Stimulated activated CD8-positive, alpha-beta memory T cell treated with anti-CD3 and anti-CD28 coated beads, Interleukin-4, amount 100 ng/mL, for 4 hours (primary cell): ENCODE measurements at places on chromosomes 5 and 9.

DNA sequence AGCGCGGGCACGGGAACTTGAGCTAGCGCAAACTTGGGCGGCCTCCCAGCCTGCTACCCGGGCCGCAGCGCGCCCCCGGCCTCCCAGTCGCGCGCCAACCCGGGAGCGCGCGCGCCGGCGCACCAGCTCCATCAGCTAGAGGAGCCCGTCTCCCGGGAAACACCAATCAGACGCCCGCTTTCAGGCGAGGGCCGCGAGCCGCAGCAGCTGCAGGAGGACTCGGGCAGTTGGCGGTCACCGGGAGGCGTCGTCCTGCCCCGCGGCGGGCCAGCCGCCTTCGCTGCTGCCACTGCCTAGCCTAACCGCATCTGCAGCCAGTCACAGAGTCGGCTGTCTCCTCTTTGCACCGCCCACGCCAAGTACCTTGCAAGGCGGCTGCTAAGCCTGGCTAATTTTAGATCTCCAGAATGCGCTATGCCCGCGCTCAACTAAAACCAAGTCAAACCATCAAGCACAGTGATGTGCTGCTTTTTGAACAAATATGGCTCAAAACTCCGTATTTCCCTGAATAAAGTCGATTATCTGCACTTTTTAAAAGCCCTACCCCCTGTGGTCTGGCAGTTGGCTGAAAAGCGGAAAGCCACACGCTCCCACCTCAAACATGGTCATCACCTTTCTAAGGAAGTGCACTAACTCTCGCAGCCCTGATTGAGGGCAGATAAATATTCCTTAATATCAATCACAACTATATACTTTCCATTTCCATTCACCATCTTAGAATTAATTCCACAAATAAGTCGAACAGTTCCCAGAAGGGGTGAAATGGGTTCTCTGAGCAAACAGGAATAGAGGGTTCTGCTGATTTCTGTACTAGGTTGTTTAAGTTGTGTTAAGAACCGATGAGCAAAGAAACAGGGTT lies 221.8 kb downstream of the MEF2C start:
- no peak for DNase-seq

DNA sequence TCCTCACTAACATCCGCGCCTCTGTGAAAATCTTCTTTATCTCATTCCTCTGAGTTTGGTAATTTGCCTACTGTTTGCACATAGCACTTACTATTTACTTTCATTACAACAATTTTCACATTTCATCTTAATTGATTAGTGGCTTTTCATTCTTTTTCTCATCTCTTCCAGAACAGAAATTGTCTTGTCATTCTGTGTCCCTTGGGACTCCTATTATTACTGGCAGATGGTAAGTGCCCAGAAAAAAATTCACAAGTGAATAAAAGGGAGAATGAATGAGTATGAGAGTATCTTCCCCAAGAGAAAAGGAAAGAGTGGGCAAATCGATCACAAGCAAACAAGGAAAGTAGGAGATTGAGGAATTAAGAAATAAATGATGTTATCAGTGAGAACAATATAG lies 876.1 kb downstream of the TLE4 start:
- DNase-seq = no peak

- no peak for DNase-seq
These were observed 2.6 kb upstream of the SEMA6A start for GRCh38 chr5:116577064-116577788.

GRCh38 chr5:94362857-94363256 lies 255.5 kb downstream of the KIAA0825 start:
- DNase-seq = no peak

GRCh38 chr5:39712316-39713249 lies 287.8 kb upstream of the DAB2 start:
- DNase-seq = no peak
